ENCODE measurements at places on chromosomes 4 and X.

DNA sequence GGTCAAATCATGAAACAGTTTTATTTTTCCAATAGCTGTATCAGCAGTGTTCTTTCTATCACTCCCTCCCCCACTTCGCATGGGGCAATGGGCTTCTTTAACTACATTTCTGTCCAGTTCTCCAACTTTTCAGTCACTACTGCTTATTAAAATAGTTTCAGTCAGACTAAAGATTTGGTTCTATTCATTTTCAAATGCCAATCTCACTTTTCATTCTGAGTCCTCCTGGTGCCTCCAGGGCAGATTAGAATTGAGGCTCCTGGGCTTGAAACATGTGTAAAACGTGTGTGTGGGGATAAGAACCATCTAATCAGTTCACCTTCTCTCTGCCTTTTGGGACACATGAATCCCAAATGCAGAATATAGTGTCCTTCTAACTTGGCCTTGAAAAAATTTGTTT, 3.5 kb upstream of the BEX3 start:
- no peak for DNase-seq

DNA sequence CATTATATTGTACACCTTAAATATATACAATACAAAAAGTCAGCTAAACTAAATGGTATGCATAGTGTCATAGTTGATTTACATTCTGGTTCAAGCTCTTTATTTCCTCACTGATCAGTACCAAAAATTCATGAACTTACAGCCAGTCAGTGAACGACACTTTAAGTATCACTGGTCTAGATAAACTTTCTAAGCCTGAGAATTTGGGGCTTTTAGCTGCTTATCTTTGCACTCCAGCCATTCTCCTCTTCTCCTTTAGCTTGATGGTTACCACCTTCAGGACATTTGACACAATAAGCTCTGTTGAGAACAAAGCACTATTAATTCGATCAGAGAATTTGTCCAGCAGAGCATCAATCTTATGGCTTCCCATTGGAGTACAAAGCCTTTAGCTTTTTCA, 83.0 kb upstream of the ALG13 start:
- DNase-seq, result no peak

- no peak for DNase-seq
Measured at GRCh38 chr4:8550691-8551090, 29.5 kb upstream of the GPR78 start.

- DNase-seq, result no peak
Measured at GRCh38 chrX:5537098-5537497, 691.6 kb downstream of the NLGN4X start.

DNA sequence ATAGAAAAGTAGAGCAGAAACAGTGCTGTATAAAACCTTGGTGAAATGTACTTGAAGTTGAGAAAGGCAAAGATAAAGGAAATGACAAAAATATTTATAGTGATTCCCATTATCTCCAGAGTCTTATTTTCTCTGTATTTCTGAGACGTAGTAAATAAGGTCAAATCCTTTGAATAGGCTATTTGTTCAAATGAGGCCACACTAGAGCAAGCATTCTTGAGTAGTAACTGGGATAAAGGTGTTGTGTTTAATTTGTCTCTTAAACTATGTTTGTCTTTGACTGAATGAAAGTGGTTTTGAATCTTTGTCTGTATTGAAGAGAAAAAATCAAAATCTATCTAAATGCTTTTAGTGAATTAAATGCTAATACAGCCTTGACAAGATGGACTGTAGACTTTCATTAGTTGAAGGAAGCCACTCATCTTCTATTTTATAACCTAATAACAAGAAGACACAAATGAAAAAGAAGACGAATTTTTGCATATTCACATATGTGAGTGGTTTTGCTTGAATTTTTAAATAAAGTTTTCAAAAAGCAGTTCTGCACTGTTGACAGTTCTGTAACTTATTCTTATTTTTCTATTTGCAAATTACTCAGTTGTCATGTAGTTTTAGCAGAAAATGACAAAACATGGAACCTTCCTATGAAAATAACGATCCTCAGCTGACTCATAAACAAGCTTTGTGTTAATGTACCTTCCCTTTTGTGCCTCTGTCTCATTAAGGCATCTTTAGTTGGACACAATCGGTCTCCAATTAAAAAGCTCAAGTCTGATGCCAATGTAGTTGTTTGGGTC, 94.8 kb upstream of the PCDH18 start:
- DNase-seq, result no peak

DNA sequence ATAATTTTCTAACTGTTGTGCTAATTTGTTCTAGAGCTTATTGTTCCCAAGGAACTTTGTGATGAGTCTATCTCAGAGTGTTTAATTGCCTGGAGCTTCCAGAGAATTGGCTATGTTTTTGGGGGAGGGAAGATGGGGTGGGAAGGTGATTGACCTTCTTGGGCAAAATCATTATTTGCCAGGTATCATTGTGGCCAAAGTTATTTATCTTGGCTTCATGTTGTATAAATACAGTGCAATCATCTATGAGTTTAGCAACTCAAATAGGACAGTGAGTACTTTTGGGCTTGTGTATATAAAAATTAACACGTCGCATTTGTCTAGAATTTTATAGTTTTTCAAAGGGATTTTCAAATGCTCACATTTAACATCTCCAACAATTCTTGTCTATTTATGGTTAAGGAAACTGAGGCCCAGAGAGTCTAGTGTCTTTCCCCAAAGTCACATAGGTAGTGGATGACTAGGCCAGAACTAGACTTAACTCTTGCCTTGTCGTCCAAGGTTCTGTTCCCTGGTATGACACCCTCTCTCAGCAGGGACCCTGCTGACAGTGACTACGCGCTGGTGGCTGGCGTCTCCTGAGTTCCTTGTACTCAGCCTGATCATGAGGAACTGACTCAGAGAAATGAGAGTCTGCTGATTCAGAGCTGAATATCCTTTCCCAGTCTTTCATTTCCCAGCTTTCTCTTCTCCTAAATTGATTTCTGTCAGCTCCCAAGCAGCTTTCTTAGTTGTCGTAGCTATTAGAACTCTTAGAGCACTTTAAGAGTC, 27.7 kb downstream of the FNIP2 start:
- no peak for DNase-seq

- no peak for DNase-seq
Measured at GRCh38 chr4:81084029-81084428, 53.5 kb downstream of the BMP3 start.

- DNase-seq, result no peak
Measured at GRCh38 chrX:29935455-29935854, 279.9 kb upstream of the MAGEB2 start.

DNA sequence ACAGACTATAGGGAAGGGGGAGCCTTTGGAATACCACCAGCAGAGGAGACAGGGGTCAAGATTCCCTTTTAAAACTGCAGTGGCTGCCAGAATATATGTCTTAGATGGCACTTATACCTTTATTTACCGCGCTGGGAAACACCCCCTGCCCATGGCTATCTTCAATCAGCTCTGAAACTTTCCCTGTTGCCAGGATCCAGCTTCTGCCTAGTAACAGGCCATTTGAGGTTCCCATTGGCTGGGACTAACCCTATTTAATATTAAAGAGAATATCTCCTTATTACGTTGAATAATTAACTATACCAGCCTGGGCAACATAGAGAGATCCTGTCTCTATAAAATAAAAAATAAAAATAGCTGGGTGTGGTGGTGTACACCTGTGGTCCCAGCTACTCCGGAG, 23.8 kb downstream of the SOWAHB start:
- no peak for DNase-seq

- no peak for DNase-seq
Measured at GRCh38 chr4:7195141-7195515, 2.8 kb downstream of the SORCS2 start.

DNA sequence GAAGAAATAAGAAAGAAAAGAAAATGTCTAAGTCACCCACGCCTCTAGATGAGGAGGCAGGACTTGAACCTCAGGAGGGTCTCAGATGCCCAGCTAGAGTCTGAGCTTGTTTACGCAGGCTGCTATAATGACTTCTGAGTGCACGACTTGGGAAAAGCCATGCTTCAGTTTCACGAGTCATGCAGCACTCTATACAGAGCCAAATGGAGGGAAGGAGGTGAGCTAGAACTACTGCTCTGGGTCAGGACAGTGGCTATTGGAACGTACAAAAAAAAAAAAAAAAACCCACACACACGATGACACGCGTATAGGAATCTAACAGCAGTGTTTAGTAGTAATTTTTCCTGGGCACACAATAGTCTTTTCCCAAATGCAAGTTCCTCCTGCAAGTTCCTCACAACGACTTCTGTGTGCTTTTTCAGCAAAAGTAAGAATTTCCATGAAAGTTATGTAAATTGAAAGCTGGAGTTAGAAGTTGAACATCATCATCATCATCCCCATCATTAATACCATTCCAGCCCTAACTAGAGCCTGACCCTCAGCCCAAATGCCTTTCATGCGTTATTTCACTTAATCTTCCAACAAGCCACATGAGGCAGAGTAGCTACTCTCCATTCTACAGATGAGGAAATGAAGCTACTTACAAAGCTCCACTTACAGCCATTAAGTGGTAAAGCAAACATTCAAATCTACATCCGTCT, 36.6 kb downstream of the IRF2 start:
- no peak for DNase-seq

GRCh38 chr4:108006361-108006760, 16.7 kb downstream of the HADH start:
- no peak for DNase-seq

DNA sequence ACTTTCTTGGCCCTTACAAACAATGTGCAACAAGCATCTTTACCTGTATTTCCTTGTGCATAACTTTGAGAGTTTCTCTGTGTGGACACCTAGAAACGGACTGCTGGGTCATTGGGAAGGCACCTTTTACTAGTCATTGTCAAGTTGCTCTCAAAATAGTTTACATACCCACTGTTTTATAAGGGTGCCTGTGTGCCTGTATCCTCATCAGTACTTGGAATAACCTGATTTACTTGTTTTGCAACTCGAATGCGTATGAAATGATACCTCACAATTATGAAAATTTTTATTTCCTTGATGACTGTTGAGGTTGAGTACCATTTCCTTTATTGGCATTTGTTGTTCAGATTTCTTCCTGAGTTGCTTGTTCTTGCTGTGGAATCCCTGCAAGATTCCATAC, 150.8 kb downstream of the STIM2 start:
- no peak for DNase-seq

DNA sequence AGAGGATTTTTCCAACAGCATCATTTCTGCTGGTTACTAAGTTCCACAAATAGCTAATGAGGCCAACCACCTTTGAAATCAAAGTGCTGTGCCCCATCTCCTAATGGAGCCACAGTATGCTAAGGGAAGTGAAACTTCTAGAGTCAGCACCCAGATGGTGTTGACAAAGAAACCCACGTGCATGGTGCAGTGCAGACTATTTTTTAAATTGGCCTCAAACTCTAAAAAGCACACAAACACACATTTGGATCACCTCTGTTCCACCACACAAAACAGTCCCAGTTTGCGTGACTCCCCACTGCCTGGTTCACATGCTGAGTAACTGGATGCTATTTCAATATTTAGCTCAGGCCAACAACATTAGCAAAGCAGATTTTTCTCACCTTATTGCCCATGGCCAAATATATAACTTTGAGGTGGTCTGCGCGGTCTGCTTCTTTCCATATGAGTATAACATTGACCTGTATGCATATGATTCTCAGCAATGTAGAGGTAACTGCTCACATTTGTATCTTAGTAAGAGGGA, 69.9 kb downstream of the AMELX start:
- DNase-seq, result no peak

DNA sequence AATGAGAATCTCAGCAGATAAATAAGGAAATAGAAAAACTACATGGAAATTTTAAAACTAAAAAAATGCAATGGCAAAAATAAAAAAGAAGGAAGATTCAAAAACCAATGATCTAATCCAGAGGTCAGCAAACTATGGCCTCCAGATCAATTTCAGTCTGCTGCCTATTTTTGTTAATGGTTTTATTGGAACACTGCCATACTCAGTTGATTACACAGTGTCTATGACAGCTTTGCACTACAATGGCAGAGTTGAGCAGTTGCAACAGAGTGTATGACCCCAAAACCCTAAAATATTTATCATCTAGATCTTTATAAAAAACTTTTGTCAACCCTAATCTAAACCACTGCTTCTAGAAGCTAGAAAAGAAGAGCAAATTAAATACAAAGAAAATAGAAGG, 170.3 kb downstream of the RAB28 start:
- no peak for DNase-seq

- DNase-seq, result no peak
Measured at GRCh38 chr4:73631565-73632226, 11.5 kb upstream of the RASSF6 start.

DNA sequence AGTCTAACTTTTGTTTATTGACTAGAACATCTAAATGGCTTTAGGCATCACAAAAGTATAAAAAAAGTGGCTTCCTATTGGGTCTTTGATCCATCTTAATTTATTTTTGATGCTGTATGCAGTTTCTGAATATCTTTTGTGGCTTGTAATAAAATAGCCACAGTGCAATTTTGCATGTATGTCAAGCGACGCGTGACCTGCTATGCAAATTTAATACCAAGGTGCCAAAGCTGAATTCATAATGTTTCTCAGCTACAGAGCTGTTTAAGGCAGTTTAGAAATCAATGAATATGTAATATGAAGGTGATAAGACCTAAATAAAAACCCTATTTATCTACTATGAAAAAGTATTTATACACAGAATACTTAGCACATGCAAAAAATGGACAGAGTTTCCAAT, 197.8 kb downstream of the AFF2 start:
- no peak for DNase-seq

DNA sequence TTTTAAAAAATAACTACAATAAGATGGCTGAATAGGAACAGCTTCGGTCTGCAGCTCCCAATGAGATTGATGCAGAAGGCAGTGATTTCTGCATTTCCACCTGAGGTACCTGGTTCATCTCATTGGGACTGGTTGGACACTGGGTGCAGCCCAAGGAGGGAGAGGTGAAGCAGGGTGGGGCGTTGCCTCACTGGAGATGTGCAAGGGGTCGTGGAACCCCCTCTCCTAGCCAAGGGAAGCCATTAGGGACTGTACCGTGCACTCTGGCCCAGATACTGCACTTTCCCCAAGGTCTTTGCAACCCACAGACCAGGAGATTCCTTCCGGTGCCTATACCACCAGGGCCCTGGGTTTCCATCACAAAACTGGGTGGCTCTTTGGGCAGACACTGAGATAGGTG, 640.1 kb downstream of the IQCM start:
- no peak for DNase-seq

GRCh38 chrX:19137067-19137466, 14.8 kb upstream of the ADGRG2 start:
- DNase-seq, result no peak

DNA sequence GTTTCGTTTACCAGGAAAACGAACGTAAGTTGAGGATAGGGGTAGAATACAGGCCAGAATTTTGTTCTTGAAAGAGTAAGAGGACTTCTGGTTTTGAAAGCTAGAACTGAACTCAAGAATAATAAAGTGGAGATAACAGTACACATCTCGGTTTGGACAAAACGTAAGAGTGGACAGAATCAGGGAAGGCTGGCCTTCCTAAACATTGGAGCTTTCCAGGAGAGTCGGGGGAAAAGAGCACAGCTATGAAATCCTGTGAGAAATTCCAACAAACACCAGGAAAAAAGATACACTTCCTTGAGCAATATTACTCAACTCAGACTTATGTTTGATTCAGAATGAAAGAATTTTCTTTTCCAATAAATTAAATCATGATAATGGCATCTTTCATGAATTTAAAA, 1.2 kb downstream of the CTSO start:
- DNase-seq, result no peak

- no peak for DNase-seq
Measured at GRCh38 chr4:76545226-76545884, 110.3 kb downstream of the SHROOM3 start.

GRCh38 chrX:68648960-68649359, 1.5 kb downstream of the STARD8 start:
- no peak for DNase-seq

All from vagina (tissue), 2 donors.